ENCODE measurements at places on chromosomes 2 and 18. TPM values are rescaled to one million over a fixed set of nuclear protein-coding genes. Genes with fewer than 3 reads are reported as not detected.

The RELCH gene
- 31.6 TPM for total RNA-seq

The OTOS gene
- total RNA-seq, result not detected

The QPCT gene
- total RNA-seq, result 37.4 TPM

The KCNG2 gene
- total RNA-seq, result not detected

The LIPG gene
- 0.25 TPM for total RNA-seq

The STARD6 gene
- not detected for total RNA-seq

The TXNDC2 gene
- total RNA-seq, result not detected

The AAMP gene
- total RNA-seq, result 191 TPM

The FAP gene
- total RNA-seq, result 269 TPM

The RMND5A gene
- 21.2 TPM for total RNA-seq

The CAPN13 gene
- total RNA-seq, result not detected

The COLEC11 gene
- not detected for total RNA-seq

The MOGAT1 gene
- total RNA-seq, result not detected

The SCYGR8 gene
- not detected for total RNA-seq
